Left lung (tissue), 14 donors: ENCODE measurements at places on chromosomes 6 and 20. TPM values are rescaled to one million over a fixed set of nuclear protein-coding genes. Genes with fewer than 3 reads are reported as not detected.

DNA sequence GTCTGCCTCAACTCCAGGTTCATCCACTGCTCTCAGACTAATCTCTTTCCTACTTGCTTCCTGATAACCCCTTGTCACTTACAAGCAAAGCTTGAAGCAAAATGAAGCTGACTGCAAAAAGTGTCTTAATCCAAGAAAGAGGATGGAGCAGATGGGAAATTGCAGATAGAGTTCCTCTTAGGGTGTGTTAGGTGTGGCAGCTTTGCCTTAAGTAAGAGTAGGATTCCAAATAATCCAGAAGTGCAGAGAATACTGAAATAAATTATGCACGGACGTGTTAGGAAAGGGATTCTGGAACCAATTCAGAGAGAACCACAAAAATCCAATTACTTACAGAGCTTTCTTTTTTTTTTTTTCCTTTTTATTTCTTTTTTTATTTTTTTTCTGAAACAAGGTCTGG, 6.1 kb upstream of the RPL7L1 start:
- DNase-seq = no peak

GRCh38 chr20:39954621-39955020, 734.4 kb downstream of the MAFB start:
- peak; percentile 37 for DNase-seq

- no peak for DNase-seq
Measured at GRCh38 chr6:128422200-128422599, 98.2 kb downstream of the PTPRK start.

GRCh38 chr20:13800728-13801134, 15.9 kb downstream of the NDUFAF5 start:
- no peak for DNase-seq

DNA sequence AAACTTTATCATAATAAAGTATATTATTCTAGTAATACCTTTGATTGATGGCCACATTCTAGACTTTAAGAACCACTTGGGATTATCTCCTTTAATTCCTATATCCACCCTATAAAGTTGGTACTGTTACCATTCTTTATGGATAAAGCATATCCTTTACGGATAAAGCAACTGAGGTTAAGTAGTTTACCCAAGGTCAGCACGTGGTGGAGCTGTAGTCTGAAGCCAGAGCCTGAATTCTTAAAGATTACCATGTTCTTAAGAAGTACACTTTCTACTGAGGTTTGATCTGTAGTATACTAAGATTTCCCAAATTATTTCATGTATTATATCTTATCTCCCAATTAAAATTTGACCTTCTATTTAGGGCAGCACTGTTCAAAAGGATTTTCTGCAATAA, 3.0 kb upstream of the NCOA7 start:
- no peak for DNase-seq

DNA sequence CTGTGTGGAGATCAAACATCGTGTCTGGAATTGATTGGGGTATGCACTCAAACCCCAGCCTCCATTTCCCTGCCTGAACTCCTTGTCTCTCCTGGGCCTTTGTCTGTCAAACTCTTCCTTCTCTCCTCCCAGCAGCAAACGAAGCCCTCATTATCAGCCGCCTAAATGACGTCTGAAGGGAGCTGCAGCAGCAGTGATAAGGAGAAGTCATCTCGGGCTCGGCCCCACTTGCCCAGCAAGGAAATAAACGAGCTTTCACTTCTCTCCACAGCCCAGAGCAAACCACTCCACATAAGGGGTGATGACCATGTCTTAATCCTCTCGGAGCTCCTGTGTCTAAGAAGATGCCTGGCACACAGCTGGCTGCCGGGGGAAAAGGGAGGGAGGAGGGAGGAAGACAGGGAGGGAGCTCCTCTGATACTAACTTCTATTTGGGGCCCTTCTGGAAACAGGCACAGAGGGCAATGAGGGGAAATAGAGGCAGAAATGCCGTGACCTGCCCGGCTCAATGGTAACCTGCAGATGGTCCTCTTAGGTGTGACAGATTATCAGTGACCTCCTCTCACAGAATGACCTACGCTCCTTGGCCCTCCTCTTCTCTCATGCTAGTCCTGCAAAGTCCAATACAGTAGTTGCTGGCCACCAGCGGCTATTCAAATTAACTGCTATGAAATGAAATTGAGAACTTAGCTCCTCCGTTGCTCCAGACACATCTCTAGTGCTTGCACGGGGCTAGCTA, 100.4 kb downstream of the PXDC1 start:
- DNase-seq = no peak

DNA sequence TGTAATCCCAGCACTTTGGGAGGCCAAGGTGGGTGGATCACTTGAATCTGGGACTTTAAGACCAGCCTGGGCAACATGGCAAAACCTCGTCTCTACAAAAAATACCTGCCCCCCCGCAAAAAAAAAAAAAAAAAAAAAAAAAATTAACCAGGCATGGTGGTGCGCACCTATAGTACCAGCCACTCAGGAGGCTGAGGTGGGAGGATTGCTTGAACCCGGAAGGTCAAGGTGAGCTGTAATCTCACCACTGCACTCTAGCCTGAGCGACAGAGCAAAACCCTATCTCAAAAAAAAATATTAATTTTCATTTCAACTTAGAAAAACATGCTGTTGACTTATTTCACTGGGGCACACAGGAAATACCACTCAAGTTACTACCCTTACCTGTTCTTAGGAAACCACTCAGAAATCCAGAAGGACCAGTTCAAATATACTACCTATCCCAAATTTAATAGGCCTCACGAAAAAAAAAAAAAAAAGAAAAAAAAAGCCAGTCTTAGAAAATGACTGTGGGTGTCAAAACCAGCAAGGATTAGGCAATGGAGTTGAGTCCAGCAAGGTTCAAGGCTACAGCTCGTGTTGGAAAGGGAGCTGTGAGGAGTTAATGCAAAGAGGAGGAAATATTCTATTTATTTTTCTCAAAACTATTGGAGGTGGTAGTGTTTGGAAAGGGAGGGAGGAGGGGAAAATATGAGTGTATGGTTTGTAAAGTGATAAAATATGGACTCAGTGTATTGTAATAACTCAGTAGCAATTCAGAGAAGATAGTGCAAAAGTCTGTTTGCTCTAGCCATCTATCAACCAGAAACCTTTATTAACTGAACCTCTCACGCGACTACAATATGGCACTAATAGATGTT, 33.9 kb upstream of the PIM1 start:
- no peak for DNase-seq

GRCh38 chr20:3887876-3888620, 1.1 kb upstream of the PANK2 start:
- DNase-seq = peak; percentile 36

The CDH22 gene
- polyA plus RNA-seq = 0.08 TPM

The ULBP1 gene
- polyA plus RNA-seq = 4.5 TPM

The FNDC1 gene
- 6.2 TPM for polyA plus RNA-seq

The MEP1A gene
- not detected for polyA plus RNA-seq

The C4A gene
- polyA plus RNA-seq = 6.5 TPM
